ENCODE measurements at places on chromosomes 6 and 20. TPM values are rescaled to one million over a fixed set of nuclear protein-coding genes. Genes with fewer than 3 reads are reported as not detected.

GRCh38 chr6:107625264-107625663 is 135.3 kb downstream of the SOBP start:
- H3K4me3 ChIP-seq: no peak overlapping the region
- H3K4me1 ChIP-seq: peaks cover 35% of the 10 kb centered on the region

GRCh38 chr6:126550323-126550722 is 210.4 kb downstream of the CENPW start:
- no peaks in the 10 kb centered on the region for H3K36me3 ChIP-seq
- no peaks in the 10 kb centered on the region for H3K4me1 ChIP-seq
- H3K27me3 ChIP-seq: no peaks in the 10 kb centered on the region
- no peak for DNase-seq
- no peak overlapping the region for H3K27ac ChIP-seq

DNA sequence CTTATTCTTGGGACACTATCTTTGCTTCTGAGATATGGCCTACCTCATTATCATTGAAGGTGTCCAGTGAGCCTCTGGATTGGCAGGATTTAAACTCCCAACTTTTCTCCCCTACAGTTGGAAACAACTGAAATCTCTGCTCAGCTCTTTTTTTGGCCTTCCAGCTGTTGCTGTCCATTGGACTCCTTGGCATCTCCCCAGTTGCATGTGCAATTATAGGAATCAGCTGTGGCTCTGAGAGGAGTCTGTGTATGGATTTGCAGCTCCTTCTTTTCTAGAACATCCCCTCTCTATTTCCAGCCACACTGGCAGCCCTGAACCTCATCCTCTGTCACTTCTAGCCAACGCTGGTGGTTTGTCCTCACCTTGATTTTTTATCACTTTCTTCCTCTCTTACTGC is 21.2 kb downstream of the RAB22A start:
- H3K36me3 ChIP-seq: peaks cover 13% of the 10 kb centered on the region
- H3K27me3 ChIP-seq: no peaks in the 10 kb centered on the region
- H3K27ac ChIP-seq: no peak overlapping the region
- H3K4me1 ChIP-seq: peaks cover 8% of the 10 kb centered on the region
- no peak for DNase-seq

DNA sequence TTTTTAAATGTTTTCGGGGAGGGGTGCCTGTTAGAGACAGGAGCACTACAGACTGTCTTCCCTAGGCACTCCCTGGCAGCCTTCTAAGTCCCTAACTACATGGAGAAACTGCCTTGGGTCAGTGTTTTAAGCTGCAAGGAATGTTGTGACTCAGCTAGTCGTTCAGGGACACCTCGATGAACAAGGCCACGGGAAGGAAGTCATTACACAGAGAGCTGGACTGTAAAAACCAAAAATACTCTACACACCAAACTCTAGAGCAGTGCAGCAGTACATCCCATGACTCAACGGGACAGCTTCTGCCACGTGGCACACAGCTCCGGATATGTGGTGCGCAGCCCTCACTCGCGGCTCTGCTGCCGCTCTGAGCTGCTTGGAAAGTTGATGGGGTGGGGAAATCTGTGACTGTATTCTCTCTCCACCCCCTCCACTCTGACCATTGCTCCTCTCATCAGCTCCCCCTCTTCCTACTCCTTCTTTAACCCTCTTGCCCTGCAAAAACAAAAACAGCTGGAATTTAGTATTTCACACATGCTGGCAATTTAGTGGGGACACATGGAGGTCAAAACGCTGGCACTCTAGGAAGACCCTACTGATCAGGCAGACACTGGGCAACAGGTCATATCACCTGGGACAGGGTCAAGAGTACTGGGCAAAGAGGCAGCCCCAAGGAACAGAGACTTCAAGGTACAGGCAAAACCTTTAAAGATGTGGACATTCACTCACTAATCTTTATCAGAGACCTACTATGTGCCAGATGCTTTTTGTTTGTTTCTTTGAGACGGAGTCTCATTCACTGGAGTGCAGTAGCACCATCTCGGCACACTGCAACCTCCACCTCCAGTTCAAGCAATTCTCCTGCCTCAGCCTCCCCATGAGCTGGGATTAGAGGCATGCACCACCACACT is 10.9 kb upstream of the LPIN3 start:
- H3K27ac ChIP-seq: peak overlapping the region; percentile 14
- peak overlapping the region; percentile 25 for H3K4me3 ChIP-seq
- no peaks in the 10 kb centered on the region for H3K36me3 ChIP-seq
- no peak for DNase-seq
- peaks cover 3% of the 10 kb centered on the region for H3K27me3 ChIP-seq

DNA sequence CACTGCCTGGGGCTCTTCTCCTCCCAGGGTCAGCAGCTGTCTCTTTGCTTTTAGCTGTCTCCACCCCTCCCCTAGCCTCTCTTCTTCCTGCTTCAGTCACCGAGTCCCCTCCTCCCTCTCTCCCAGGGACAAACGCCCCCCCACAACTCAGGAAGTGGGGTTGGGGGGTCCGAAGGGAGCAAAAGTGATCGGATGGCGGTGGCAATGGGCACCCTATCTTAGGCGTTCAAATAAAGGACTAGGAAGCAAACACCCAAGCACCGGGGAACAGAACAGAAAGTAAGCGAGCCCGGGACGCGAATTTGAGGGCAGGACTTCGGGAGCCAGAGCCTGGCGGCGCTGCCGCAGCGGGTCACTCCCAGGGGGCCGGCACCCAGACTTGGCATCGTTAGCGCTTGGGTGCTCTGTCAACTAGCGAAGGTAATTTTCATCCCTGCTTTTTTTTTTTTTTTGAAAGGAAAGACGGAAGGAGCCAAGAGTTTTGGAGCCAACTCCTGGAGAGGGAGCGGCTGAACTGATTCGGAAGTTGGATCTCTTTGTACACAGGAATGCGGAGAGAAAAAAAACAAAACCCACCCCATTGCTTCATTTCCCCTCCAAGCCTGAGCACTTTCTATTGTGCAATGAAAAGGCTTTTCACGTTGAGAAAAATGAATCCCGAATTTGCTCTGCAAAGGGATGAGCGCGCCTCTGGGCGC is 815 bp upstream of the ITPR3 start:
- H3K36me3 ChIP-seq: no peaks in the 10 kb centered on the region
- H3K27ac ChIP-seq: peak overlapping the region; percentile 89
- peak overlapping the region; percentile 93 for H3K4me3 ChIP-seq
- H3K27me3 ChIP-seq: peaks cover 46% of the 10 kb centered on the region
- H3K4me1 ChIP-seq: peaks cover 30% of the 10 kb centered on the region

ID4 gene
- 90.9 TPM for total RNA-seq

PDSS2 gene
- 15.2 TPM for total RNA-seq

SLC52A3 gene
- 1.3 TPM for total RNA-seq

GRCh38 chr6:22613695-22614094 is 44.3 kb downstream of the HDGFL1 start:
- H3K27ac ChIP-seq: no peak overlapping the region
- DNase-seq: no peak
- H3K36me3 ChIP-seq: no peaks in the 10 kb centered on the region
- H3K27me3 ChIP-seq: no peaks in the 10 kb centered on the region

GRCh38 chr6:170082067-170082466 is 208.8 kb downstream of the DLL1 start:
- no peak overlapping the region for H3K27ac ChIP-seq
- H3K4me1 ChIP-seq: peaks cover 3% of the 10 kb centered on the region
- no peaks in the 10 kb centered on the region for H3K36me3 ChIP-seq
- no peak overlapping the region for H3K4me3 ChIP-seq
- H3K27me3 ChIP-seq: peaks cover 22% of the 10 kb centered on the region
- peak; percentile 43 for DNase-seq

DNA sequence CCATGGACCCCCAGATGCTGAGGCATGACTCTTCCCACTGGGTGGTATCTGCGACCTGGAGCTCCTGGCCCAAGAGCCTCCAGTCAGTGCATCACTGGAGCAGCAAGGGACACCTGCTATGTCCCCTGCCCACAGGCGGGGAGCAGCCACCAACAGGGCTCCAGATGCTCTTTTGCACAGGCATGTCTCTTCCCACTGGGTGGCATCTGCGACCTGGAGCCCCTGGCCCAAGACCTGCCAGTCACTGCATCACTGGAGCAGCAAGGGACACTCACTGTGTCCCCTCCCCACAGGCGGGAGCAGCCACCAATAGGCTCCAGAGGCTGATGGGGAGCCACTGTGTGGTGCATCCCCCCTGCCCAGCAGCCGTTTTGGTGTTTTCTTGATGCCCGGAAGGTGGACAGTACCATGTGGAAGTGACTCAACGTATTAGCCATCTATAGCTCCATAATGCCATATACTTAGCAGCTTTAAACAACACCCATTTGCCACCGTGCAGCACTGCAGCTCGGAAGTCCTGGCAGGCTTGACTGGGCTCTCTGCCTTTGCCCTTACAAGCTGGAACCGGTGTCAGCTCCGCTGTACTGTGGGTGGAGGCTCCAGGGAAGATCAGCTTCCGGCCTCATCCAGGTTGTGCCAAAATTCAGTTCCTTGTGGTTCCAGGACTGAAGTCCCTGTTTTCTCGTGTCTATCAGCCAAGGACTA is 124.9 kb upstream of the CST7 start:
- DNase-seq: no peak
- no peak overlapping the region for H3K27ac ChIP-seq
- H3K4me1 ChIP-seq: no peaks in the 10 kb centered on the region

FOXF2 gene
- total RNA-seq: 8.1 TPM

DNA sequence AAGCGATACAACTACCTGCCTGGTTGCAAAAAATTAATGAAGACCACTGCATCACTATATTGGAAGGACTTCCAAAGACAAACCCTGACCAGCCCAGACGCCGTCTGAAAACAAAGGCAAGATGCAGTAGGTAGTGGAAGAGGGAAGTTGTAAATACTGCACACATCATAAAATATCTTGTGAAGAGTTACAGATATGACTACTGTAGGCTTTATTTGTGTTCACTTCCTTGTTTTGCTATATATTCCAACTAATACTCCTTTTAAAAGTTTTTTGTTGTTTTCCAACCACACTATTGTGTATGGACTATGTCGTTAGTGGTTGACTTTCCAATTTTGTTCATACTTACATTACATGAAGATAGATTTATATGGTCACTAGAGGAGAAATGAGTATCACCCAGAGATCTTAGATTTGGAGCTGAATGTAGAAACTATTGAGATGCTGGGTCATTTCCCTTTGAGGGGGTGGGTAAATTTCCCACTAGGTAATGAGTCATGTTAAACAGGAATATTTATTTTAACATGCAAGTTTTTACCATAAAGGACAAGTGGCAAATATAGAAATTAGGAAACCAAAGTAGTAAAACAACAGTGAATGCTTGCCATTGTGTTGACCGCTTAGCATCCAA is 16.6 kb upstream of the TXLNB start:
- H3K4me3 ChIP-seq: no peak overlapping the region
- no peaks in the 10 kb centered on the region for H3K27me3 ChIP-seq
- no peak for DNase-seq
- H3K36me3 ChIP-seq: no peaks in the 10 kb centered on the region
- H3K4me1 ChIP-seq: peaks cover 4% of the 10 kb centered on the region
- no peak overlapping the region for H3K27ac ChIP-seq

GRCh38 chr6:64733433-64733832 is 973.6 kb downstream of the EYS start:
- no peaks in the 10 kb centered on the region for H3K27me3 ChIP-seq
- H3K27ac ChIP-seq: no peak overlapping the region
- DNase-seq: no peak

GRCh38 chr6:43865086-43865485 is 95.1 kb downstream of the VEGFA start:
- H3K36me3 ChIP-seq: no peaks in the 10 kb centered on the region
- peaks cover 11% of the 10 kb centered on the region for H3K27me3 ChIP-seq
- peaks cover 41% of the 10 kb centered on the region for H3K4me1 ChIP-seq
- no peak overlapping the region for H3K27ac ChIP-seq
- no peak for DNase-seq

- H3K27ac ChIP-seq: no peak overlapping the region
- H3K27me3 ChIP-seq: no peaks in the 10 kb centered on the region
- DNase-seq: no peak
Measured at GRCh38 chr20:14576196-14576877, 238.9 kb upstream of the FLRT3 start.

GRCh38 chr6:137518386-137518983 is 24.3 kb upstream of the OLIG3 start:
- H3K27me3 ChIP-seq: peaks cover 81% of the 10 kb centered on the region
- no peak overlapping the region for H3K27ac ChIP-seq
- peaks cover 5% of the 10 kb centered on the region for H3K4me1 ChIP-seq

DNA sequence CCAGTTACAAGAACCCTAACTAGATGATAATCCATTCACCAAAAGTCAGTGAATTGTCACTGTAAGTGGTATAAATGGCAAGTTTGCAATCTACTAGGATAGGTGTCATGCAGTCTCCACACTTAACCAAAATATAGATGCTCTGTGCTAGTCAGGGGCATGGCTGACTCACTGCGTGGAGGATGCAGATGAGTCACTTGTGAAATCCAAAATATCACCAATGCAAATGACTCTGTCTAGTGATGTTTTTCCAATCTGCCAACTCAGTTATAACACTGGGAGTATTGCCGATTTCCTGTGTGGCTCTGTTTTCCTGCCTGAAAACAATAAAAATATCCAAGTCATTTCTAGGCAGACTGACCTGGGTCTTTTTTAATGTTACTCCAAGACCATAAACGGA is 47.8 kb upstream of the NRSN1 start:
- H3K4me1 ChIP-seq: no peaks in the 10 kb centered on the region
- no peaks in the 10 kb centered on the region for H3K36me3 ChIP-seq
- H3K27ac ChIP-seq: no peak overlapping the region
- no peaks in the 10 kb centered on the region for H3K27me3 ChIP-seq
- DNase-seq: no peak
- no peak overlapping the region for H3K4me3 ChIP-seq

DNA sequence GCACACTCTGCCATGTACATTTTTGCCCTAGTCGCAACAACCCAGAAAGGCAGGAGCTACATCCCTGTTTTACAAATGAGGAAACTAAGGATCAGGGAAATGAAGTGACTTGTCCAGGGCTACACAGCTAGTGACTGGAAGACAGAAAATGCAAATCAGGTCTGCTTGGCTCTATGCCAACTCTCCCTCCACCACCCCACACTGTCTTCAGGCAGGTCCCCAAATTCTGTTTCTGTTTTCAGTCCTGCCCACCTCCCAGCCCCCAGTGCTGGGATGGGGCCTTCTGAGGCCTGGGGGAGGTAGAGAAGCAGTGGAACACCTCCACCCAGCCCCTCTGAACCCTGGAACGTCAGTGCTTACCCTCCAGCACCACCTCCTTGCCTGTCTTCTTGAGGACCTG is 5.1 kb downstream of the SNTA1 start:
- no peak for DNase-seq

DNA sequence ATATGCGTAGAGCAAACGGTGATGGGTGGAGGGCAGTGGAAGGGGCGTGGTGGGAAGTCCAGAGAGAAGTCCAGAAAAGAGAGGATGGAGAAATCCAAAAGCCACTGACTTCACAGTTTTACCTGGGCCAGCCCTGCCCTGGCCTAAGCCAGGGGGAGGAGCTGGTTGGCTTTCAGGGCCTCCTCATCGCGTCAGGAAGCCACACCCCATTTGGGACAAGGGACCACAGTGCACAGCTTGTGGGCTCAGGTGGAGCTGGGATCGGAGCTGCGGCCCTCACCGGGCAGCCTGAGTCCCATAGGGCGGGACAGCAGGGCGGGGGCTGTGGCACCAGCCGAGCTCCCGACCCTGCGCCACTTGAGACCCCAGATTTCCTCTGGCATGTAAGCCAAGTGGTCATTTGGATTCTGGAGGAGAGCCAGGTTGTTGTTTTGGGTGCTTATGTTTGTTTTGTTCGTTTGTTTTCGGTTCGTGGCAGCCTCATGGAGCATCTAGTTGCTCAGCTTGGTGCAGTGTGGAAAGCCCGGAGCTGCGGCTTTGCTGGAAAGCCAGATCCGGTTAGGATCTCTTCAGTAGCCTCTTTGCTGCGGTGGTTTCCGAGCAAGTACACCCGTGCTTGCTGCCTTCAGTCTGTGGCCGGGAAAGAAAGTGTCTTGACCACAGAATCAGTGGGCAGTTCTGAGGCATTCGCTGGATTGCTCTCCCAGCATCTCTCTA is 42.2 kb downstream of the RIOK1 start:
- no peak overlapping the region for H3K4me3 ChIP-seq
- H3K4me1 ChIP-seq: peaks cover 14% of the 10 kb centered on the region
